ENCODE measurements at places on chromosomes 4 and X.
A peak's percentile ranks its signal among the peaks of the same experiment; 100 is the strongest.

GRCh38 chr4:89469516-89469915 lies 161.9 kb upstream of the GPRIN3 start:
- DNase-seq = peak; percentile 64

- no peak for DNase-seq
Observed at GRCh38 chr4:33711826-33712225, 2532.5 kb downstream of the ARAP2 start.

GRCh38 chrX:150483356-150483985 lies 85.0 kb upstream of the MTM1 start:
- peak; percentile 25 for DNase-seq

GRCh38 chr4:80172203-80172602 lies 25.1 kb upstream of the PRDM8 start:
- DNase-seq = no peak

DNA sequence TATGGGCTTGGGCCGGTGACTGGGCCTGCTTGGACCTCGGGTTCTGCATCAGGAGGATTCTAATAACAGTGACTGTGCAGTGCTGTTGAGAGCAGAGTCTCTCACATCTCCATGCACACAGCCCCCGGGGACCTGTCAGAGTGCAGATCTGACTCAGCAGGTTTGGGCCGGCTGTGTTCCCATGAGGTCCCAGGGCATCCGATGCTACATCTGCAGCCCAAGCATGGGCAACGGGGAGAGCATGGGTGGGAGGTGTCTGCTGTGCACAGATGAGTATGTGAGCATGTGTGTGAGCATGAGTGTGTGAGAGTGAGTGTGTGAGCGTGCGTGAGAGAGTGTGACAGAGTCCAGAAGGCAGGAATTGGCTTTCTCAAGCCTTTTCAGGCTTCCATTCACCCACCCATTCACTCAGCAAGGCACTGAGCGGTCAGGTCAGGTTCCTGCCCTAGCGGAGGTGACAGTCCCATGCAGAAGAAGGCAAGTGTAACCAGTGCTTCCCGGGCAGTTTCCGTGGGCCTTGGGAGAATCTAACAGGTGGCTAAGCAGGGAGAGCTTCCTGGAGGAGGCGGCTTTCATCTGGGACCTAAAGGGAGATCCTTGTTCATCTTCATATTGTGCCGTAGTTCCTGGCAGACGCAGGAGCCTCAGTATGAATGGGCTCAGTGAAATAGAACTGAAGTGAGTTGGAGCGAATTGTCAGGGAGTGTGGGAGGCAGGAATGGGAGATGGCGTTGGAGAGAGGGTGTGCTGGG lies 62.6 kb downstream of the SORCS2 start:
- DNase-seq = no peak

DNA sequence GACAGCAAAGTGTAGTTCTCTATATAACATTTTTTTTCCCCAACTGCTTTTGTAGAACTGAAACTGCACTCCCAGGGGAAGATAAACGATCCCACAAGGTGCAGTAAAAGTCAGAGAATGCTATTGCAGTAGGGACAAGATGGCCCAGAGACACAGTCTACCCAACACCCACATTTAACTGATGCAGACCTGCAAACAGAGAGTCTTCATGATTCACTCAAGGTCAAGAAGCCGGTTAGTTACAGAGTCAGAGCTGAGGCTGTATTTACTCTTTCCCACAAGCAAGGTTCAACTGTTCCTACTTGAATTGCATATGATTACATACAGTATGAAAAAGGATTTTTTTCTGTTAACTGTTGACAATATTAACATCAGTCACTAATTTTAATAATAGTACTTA lies 654.6 kb downstream of the IL1RAPL1 start:
- DNase-seq = no peak
